ENCODE measurements at places on chromosomes 7 and 10.

GRCh38 chr7:145105561-145105960, 269.7 kb upstream of the TPK1 start:
- DNase-seq: no peak

DNA sequence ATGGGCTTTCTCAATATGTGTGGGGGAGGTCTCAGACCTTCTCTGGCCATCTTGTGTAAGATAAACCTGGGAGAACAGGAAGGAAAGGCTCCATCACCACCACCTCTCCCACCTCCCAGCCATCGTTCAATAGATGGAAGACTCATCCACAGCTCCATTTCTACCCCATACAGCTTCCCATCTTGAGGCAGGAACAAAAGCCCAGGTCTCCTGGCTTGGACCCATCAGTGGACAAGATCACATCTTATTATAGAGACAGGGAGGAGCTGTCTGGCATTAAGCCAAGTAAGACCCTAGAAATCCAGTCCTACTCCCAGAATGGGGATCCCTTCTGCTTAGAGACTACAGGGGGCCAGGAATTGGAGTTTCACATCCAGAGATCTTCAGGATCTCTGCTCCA, 150.3 kb downstream of the GFRA1 start:
- DNase-seq: no peak

- no peak for DNase-seq
These were observed 648.4 kb upstream of the LRRTM3 start for GRCh38 chr10:66277481-66277880.

- no peak for DNase-seq
These were observed 7.9 kb upstream of the MYL7 start for GRCh38 chr7:44148961-44149536.
